Foreskin keratinocyte (primary cell): ENCODE measurements at places on chromosomes 5 and 9.

DNA sequence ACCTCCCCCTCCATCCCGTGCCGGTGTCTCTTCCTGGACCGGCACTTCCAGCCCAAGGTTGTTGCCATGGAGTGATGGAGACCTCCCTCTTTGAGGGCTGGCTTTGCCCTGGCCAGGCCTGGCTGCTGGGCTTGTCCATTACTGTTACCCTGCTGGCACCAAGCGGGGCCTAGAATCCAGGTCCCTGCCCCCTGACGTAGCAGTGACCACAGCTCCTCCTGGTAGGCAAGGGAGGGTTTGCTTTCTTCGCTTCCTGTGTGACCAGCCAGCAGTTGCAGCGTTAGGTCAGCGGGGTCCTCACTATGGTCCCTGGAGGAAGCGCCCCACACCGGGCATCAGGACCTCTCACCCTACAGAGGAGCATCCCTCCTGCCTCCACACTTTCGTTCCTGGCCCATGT is 146.7 kb upstream of the COL5A1 start:
- no peak for DNase-seq

DNA sequence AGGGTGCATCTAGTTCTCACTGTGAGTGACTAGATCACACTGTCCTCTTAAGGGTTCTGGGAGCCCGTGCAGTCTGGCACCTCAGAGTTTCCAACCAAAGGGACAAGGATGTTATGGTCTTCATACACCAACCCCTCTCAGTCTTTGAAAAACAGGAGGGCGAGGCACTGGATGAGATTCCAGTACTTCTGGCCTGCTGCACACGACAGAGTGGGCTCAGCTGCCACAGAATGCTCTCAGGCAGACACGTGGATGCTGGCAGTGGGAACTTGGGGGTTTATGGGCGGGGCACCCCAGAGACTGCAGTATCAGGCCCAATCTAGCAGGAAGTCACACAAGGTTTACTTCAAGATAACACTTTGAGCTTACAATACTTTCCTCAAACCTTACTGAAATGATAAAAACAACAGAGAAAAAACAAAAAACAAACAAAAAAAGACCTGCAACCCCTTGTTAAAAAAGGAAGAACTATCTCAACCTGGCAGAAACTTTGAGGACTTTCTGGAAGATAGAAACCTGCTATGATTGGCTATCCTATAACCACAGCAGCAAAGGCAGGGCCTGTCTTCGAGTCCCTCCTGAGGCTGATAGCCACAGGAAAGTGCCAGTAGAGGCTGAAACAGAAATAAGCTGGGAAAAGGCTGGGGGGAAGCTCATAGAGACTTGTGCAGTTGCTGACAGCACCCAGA is 28.3 kb upstream of the TGFBR1 start:
- no peak for DNase-seq

- no peak for DNase-seq
Measured at GRCh38 chr5:20305463-20305862, 317.5 kb upstream of the CDH18 start.

- no peak for DNase-seq
Measured at GRCh38 chr9:17739022-17739421, 160.2 kb downstream of the SH3GL2 start.

DNA sequence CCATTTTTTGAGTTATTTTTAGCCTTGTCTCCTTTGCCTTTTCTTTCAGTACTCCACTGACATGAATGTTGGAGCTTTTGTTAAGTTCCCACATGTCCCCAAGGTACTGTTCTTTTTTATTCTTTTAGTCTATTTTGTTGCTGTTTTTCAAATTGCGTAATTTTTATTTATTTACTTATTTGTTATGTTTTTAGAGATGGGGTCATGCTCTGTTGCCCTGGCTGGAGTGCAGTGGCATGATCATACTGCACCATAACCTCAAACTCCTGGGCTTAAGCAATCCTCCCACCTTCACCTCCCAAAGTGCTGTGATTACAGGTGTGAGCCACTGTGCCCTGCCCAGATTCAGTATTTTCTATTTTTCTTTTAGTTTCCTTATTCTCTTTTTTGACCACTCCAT is 5.4 kb upstream of the PCDHA1 start:
- no peak for DNase-seq

- no peak for DNase-seq
Measured at GRCh38 chr5:14900693-14901461, 29.3 kb upstream of the ANKH start.

- DNase-seq = no peak
Measured at GRCh38 chr5:162474239-162474638, 406.7 kb downstream of the GABRG2 start.

GRCh38 chr5:106675687-106676086 is 995.0 kb downstream of the EFNA5 start:
- no peak for DNase-seq

GRCh38 chr5:73112359-73112758 is 8.0 kb upstream of the TMEM171 start:
- no peak for DNase-seq

- no peak for DNase-seq
Measured at GRCh38 chr9:131598121-131598520, 52.8 kb downstream of the PRRT1B start.

GRCh38 chr9:128271112-128271511 is 4.7 kb downstream of the GOLGA2 start:
- DNase-seq = peak; percentile 80

DNA sequence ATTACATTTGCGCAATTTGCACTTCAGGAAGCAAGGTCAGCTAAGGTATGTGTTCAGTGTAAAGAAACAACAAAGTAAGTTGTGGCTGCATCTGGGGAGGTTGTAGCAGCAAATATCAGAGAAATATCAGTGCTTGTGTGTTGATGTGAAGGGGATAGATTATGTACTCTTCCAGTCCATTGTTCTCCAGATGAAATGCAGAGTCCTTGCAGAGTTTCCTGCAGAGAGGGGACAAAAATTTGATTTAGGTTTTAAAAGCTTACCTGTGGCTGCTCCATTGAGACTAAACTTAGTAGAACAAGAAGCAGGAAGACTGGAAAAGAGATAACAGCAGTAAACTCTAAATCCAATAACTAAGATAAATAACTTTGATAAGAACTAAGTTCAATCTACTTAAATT is 952.2 kb downstream of the CDH18 start:
- DNase-seq = no peak

DNA sequence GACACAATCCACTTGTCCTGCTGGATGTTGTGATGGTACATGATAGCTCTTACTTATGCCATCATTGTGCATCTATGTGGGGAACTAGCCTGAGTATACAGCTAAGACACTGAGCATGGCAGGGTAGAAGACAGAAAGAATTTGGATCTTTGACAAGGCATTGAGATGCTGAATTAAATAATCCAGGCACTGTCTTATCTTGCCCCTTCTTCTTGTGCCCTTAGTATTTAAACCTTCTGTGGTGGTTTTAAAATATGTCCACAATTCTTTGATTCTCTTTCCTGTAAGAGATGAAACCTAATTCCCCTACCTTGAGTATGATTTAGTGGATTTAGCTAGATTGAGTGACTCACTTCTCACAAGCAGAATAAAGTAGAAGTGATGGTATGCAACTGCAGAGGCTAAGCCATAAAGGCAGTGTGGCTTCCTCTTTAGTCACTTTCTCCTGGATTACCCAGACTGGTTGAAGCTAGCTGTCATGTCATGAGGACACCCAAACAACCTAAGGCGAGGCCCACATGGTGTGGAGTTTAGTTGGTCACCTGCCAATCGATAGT is 174.0 kb upstream of the NREP start:
- peak; percentile 76 for DNase-seq

- no peak for DNase-seq
Measured at GRCh38 chr5:147519380-147519779, 9.5 kb upstream of the DPYSL3 start.

DNA sequence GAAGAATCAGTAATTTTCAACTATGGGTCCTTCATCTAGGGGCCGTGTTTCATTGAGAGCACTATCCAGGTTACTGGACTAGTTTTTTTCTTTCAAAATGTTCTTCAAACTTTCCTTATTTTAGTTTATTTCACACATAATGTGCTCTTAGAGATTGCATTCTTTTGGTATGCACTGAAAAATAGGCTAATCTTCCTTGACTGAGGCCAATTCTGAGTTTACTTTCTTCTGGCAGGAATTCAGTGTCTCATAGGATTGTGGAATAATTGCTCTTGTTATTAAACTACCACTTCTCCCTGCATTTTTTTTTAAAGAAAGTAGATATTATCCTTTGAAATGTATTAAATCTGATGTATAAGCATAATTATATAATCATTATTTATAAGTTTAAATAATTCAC is 624.5 kb downstream of the RAB3C start:
- no peak for DNase-seq

DNA sequence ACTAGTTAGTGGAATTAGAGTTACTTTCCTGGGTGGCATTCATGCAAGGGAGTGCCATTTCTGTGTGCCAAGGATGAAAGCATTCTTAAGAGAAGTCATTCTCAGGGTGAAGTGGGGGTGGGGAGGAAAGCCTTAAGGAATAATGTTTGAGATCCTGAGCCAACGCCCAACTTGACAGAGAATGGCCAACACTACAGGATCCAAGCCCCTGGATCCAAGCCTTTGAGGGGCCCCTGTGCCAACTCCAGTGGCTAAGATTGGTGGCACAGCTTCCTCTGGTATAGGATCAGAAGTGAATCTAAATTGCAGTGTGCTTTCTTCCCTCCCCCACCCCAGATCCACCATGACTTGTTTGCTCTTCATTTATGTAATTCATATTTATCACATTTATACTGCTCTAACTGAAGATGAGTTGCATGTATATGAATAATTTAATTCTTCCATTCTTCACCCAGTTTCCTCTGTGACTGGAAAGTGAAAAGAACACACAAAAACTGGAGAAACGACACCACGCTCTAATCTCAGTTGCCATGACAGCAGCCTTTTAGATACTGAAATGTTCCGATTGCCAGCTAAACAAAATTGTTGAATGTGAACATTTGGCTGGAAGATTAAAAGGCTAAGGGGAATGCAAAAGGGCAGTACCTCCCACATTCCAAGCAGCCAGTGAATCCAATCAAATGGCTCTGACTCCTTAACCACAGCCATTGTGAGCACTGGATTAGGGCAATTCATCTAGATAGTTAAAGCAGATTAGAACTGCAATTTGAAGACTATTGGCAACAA is 4.5 kb downstream of the ZNF608 start:
- DNase-seq = peak; percentile 87

DNA sequence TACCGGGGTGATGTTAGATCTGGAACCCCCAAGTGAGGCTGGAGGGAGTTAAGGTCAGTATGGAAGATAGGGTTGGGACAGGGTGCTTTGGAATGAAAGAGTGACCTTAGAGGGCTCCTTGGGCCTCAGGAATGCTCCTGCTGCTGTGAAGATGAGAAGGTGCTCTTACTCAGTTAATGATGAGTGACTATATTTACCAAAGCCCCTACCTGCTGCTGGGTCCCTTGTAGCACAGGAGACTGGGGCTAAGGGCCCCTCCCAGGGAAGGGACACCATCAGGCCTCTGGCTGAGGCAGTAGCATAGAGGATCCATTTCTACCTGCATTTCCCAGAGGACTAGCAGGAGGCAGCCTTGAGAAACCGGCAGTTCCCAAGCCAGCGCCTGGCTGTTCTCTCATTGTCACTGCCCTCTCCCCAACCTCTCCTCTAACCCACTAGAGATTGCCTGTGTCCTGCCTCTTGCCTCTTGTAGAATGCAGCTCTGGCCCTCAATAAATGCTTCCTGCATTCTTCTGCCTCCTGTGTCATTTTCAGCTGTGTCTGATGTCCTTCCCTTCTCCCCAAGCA is 2.3 kb upstream of the MYOZ3 start:
- DNase-seq = no peak

DNA sequence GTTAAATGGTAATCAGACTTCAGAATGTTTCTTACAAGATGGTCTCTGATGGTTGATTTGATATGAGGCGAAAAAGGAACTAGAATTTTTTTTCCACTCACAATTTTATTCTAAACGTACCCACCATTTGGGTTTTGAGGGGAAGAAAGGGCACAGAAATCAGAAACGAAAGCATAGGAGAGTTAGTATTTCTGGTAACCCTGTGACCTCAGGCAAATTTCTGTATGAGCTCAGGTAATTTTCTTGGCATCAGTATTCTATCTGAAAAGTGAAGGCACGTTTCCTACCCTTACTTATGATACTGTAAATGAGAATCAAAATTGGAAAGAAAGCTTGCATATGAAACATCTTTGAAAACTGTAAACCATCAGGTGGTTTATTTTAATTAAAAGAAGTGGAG is 26.5 kb downstream of the TMEFF1 start:
- no peak for DNase-seq

- DNase-seq = peak; percentile 18
Measured at GRCh38 chr5:96172436-96172835, 210.8 kb upstream of the ELL2 start.

GRCh38 chr9:116959809-116960208 is 272.7 kb downstream of the TRIM32 start:
- DNase-seq = peak; percentile 20

- peak; percentile 47 for DNase-seq
Measured at GRCh38 chr9:135906291-135907005, 898 bp downstream of the CAMSAP1 start.

GRCh38 chr9:126514037-126514821 is 99.5 kb upstream of the LMX1B start:
- DNase-seq = no peak

DNA sequence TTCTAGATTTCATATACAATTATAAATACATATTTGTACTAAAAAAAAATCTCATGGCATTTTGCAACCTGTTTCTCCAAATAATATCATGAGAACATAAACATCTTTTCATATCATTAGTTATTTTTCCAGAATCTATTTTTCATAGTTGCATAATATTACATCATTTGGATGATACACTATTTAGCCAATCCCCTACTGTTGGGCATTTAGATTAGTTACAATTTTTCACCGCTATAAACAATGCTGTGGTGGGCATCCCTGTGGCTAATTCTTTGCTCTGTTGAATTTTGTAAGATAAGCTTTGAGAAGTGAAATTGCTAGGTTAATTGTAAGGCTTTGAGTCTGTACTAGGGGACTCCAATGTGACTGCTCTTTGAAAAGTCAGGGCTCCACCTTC is 2.2 kb upstream of the FOXI1 start:
- no peak for DNase-seq
